Aorta (tissue), 5 donors: ENCODE measurements at places on chromosomes 12 and 14. TPM values are rescaled to one million over a fixed set of nuclear protein-coding genes. Genes with fewer than 3 reads are reported as not detected.

DNA sequence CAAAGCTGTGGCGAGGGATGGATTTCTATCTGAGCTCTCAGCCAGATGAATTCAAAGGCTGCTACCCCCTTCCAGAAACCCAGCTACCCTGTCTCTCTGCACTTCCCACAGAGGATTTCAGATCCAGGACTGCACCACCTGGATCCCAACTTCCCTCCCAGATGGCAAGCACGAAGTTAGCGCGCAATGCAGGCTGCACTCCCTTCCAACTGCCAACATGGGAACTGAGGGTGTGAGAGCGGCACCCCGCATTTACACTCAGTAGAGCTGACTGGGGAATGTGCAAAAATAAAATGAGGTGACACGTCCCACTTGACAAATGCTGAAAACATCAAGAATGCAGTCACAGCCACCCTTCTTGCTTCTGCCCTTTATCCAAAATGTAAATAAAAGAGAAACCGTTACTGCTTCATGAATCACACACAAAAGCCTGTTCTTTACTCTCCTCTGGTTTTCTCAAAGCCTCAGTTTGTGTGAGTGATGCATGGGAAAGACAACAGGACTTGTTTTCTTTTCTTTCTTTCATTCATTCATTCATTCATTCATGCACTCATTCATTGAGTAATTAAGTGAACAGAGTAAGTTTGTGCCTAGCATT is 85.7 kb downstream of the ITPK1 start:
- no peaks in the 10 kb centered on the region for H3K36me3 ChIP-seq
- H3K4me1 ChIP-seq, result no peaks in the 10 kb centered on the region
- DNase-seq, result no peak
- H3K27me3 ChIP-seq, result no peaks in the 10 kb centered on the region
- H3K4me3 ChIP-seq, result no peak overlapping the region

- no peaks in the 10 kb centered on the region for H3K36me3 ChIP-seq
- DNase-seq, result no peak
- no peak overlapping the region for H3K4me3 ChIP-seq
- no peak overlapping the region for H3K27ac ChIP-seq
- H3K4me1 ChIP-seq, result no peaks in the 10 kb centered on the region
Measured at GRCh38 chr12:45704968-45705367, 24.5 kb upstream of the ARID2 start.

GRCh38 chr14:60327447-60328331 is 78.7 kb downstream of the PPM1A start:
- H3K4me1 ChIP-seq, result no peaks in the 10 kb centered on the region
- no peak overlapping the region for H3K27ac ChIP-seq
- no peak overlapping the region for H3K4me3 ChIP-seq

GRCh38 chr12:69921831-69922230 is 96.8 kb downstream of the MYRFL start:
- no peaks in the 10 kb centered on the region for H3K36me3 ChIP-seq
- no peaks in the 10 kb centered on the region for H3K4me1 ChIP-seq
- H3K27me3 ChIP-seq, result no peaks in the 10 kb centered on the region
- no peak for DNase-seq

DNA sequence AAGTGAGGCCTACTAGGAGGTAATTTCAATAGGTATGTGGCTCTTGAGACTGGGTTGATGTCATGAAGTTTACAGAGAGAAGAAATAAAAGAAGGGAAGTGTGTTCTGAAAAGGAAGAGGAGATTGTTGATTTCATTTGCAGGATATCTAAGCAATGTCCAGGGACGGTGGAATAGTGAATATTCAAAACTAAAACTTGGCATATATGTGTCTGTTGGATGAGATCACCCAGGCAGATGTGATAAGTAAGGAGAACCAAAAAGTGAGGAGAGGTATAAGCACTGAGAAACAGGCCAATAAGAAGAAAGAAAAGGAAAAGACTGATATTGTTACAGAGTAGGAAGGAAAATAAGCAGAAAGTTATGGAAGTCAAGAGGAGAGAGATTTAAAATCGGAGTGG is 255.6 kb downstream of the PDZRN4 start:
- H3K27me3 ChIP-seq, result no peaks in the 10 kb centered on the region
- H3K27ac ChIP-seq, result no peak overlapping the region
- no peak for DNase-seq
- no peaks in the 10 kb centered on the region for H3K36me3 ChIP-seq

DNA sequence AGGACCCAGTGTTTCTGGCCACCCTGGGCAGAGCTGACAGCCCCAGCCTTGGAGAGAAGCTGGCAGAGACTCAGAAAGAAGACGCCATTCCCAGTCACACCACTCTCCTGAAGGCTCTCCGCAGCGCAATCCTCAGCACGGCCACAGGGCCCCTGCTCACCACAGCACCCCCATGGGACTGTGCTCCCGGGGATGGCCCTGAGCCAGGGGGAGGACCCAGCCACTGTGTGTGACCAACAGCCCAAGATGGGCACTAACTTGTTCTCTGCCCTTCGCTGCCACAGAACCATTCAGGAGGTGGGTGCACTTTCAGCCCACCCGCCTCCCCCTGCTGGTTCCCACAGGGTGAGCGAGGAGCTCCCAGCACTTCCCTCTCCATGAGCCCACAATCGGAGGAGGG is 57.1 kb downstream of the CCNK start:
- H3K36me3 ChIP-seq, result no peaks in the 10 kb centered on the region
- no peak overlapping the region for H3K27ac ChIP-seq
- no peaks in the 10 kb centered on the region for H3K4me1 ChIP-seq
- H3K4me3 ChIP-seq, result no peak overlapping the region
- H3K27me3 ChIP-seq, result no peaks in the 10 kb centered on the region
- DNase-seq, result no peak

GRCh38 chr14:85483037-85483436 is 46.9 kb upstream of the FLRT2 start:
- no peak for DNase-seq
- H3K27ac ChIP-seq, result no peak overlapping the region
- H3K27me3 ChIP-seq, result no peaks in the 10 kb centered on the region

DNA sequence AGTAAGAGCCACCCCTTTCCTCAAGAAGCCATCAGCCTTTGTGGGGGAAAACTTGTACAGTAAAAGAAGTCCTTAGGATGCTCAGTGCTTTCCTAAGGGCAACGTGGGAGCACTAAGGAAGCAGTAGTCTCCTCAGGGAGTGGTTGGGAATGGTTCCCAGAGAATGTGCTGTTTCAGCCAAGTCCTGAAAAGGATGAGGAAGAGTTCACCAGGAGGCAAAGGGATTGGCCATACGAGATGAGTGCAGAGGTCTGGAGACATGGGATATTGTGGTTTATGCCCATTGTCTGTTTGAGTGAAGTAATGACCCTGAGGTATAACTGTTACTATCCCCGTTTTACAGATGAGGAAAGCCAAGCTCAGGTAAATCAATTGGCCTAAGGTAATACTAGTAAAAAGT is 86.0 kb upstream of the ATF1 start:
- no peak overlapping the region for H3K4me3 ChIP-seq
- peak overlapping the region; percentile 40 for H3K27ac ChIP-seq
- no peaks in the 10 kb centered on the region for H3K4me1 ChIP-seq
- DNase-seq, result no peak
- no peaks in the 10 kb centered on the region for H3K27me3 ChIP-seq

DNA sequence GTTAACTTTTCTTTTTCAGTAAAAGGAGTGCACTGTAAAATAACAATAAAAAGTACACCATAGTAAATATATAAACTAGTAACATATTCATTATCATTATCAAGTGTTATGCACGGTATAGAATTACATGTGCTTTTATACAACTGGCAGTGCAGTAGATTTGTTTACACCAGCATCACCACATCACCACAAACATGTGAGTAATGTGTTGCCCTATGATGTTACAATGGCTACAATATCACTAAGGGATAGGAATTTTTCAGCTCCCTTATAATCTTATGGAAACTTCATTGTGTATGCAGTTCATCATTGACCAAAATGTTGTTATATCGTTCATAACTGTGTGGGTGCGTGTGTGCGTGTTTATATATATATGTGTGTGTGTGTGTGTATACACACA is 23.5 kb upstream of the NEDD1 start:
- no peak overlapping the region for H3K27ac ChIP-seq
- no peak overlapping the region for H3K4me3 ChIP-seq
- H3K4me1 ChIP-seq, result no peaks in the 10 kb centered on the region
- H3K27me3 ChIP-seq, result no peaks in the 10 kb centered on the region
- DNase-seq, result no peak

DNA sequence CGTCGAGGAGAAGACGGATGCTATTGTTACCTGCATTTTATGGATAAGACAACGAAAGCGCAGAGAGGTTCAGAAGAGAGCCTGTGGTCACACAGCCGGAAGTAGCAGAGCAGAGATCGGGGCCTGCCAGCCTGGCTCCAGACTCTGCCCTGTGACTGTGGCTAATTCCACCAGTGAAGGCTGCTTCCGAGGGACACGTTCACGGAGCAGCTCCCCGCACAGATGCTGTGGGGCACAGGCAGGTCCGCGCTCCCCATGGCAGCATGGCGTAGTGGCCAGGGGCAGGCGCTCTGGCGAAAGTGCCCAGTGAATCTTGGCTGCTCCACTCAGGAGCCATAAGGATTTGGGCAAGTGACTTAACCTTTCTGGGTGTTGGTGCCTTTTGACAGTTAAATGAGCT is 9.8 kb downstream of the RIMBP2 start:
- H3K27me3 ChIP-seq, result no peaks in the 10 kb centered on the region
- no peaks in the 10 kb centered on the region for H3K36me3 ChIP-seq
- no peaks in the 10 kb centered on the region for H3K4me1 ChIP-seq

- DNase-seq, result no peak
- no peaks in the 10 kb centered on the region for H3K36me3 ChIP-seq
- H3K27me3 ChIP-seq, result no peaks in the 10 kb centered on the region
- no peak overlapping the region for H3K27ac ChIP-seq
Measured at GRCh38 chr14:59277659-59278058, 89.2 kb downstream of the DAAM1 start.

DNA sequence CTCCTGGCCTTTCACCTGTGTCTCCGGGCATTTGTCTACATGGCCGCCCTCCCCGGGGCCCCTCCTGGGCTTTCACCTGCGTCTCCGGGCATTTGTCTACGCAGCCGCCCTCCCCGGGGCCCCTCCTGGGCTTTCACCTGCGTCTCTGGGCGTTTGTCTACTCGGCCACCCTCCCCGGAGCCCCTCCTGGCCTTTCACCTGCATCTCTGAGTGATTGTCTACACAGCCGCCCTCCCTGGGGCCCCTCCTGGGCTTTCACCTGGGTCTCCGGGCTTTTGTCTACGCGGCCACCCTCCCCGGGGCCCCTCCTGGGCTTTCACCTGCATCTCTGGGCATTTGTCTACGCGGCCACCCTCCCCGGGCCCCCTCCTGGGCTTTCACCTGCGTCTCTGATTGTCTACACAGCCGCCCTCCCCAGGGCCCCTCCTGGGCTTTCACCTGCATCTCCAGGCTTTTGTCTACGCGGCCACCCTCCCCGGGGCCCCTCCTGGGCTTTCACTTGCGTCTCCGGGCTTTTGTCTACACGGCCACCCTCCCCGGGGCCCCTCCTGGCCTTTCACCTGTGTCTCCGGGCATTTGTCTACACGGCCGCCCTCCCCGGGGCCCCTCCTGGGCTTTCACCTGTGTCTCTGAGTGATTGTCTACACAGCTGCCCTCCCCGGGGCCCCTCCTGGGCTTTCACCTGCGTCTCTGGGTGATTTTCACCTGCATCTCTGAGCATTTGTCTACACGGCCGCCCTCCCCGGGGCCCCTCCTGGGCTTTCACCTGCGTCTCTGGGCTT is 68.0 kb upstream of the GALNT9 start:
- H3K27ac ChIP-seq, result no peak overlapping the region
- H3K36me3 ChIP-seq, result no peaks in the 10 kb centered on the region
- no peaks in the 10 kb centered on the region for H3K27me3 ChIP-seq

GRCh38 chr12:56042843-56043242 is 1.1 kb downstream of the RPS26 start:
- no peaks in the 10 kb centered on the region for H3K36me3 ChIP-seq
- DNase-seq, result no peak
- peaks cover 2% of the 10 kb centered on the region for H3K4me1 ChIP-seq
- no peaks in the 10 kb centered on the region for H3K27me3 ChIP-seq

DNA sequence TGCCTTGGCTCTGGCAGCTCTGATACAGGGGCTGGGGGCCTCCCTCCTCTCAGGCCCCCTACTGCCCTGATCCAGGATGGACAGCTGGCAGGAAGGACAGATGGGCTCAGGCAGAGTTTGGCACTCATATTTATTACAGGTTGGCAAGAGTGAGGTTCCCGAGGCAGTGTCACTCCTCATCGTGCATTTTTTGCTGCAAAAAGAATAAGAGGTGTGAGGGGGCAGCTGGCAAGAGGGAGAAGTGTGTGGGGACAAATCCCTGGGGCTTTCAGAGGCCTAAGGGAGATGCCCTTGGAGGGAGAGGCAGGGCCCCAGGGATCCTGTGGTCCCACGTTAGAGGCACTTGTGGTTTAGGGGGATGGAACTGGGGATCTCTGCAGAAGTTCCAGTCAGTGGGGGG is 5.0 kb downstream of the CMTM5 start:
- H3K27me3 ChIP-seq, result no peaks in the 10 kb centered on the region
- no peak overlapping the region for H3K4me3 ChIP-seq
- H3K27ac ChIP-seq, result no peak overlapping the region

- no peaks in the 10 kb centered on the region for H3K27me3 ChIP-seq
- no peak overlapping the region for H3K27ac ChIP-seq
- no peak for DNase-seq
- H3K36me3 ChIP-seq, result no peaks in the 10 kb centered on the region
- no peak overlapping the region for H3K4me3 ChIP-seq
- H3K4me1 ChIP-seq, result no peaks in the 10 kb centered on the region
Measured at GRCh38 chr12:64008596-64008995, 164.1 kb downstream of the SRGAP1 start.

DNA sequence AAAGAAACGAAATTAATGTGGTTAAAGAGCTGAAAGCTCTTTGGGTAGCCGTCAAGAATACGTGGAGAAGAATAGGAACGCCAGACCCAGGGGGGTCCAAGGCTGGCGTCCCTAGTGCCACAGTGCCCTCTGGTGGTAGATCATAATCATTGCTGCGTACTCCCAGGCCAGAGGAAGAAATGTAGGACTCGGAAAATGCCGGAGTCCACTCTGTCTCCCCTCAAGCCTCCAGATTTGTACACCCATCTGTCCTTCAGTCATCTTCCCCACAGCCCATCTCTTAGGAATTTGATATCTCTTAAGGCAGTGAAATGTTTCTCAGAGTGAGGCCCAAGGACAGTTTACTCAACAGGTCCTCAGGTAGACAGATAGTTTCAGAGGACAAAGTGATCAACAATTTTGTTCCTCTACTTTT is 25.4 kb upstream of the PLEKHG6 start:
- no peaks in the 10 kb centered on the region for H3K36me3 ChIP-seq
- H3K27ac ChIP-seq, result no peak overlapping the region
- H3K27me3 ChIP-seq, result no peaks in the 10 kb centered on the region

- H3K36me3 ChIP-seq, result no peaks in the 10 kb centered on the region
- no peak for DNase-seq
- H3K4me3 ChIP-seq, result no peak overlapping the region
- no peaks in the 10 kb centered on the region for H3K27me3 ChIP-seq
- no peaks in the 10 kb centered on the region for H3K4me1 ChIP-seq
- no peak overlapping the region for H3K27ac ChIP-seq
Measured at GRCh38 chr12:71069311-71069710, 88.5 kb downstream of the TSPAN8 start.

- H3K4me1 ChIP-seq, result no peaks in the 10 kb centered on the region
- H3K36me3 ChIP-seq, result peaks cover 7% of the 10 kb centered on the region
- H3K27ac ChIP-seq, result no peak overlapping the region
Measured at GRCh38 chr14:65045006-65045405, 57.3 kb downstream of the MAX start.

GRCh38 chr12:101826766-101827368 is 3.9 kb downstream of the GNPTAB start:
- H3K4me3 ChIP-seq, result no peak overlapping the region
- H3K27ac ChIP-seq, result no peak overlapping the region
- no peaks in the 10 kb centered on the region for H3K27me3 ChIP-seq
- H3K4me1 ChIP-seq, result peaks cover 2% of the 10 kb centered on the region

Gene IFT43
- total RNA-seq, result 64.0 TPM

Gene PPFIA2
- 20.4 TPM for total RNA-seq

Gene MYG1
- 32.7 TPM for total RNA-seq

Gene MMP19
- total RNA-seq, result 144 TPM

Gene CLEC4A
- 5.2 TPM for total RNA-seq

Gene RHNO1
- total RNA-seq, result 12.5 TPM

Gene ACOT6
- not detected for total RNA-seq

Gene ZBTB39
- total RNA-seq, result 6.5 TPM
